ENCODE measurements at places on chromosomes 5 and 9.

GRCh38 chr5:77778881-77779438 is 2.8 kb upstream of the TBCA start:
- no peak for DNase-seq

- no peak for DNase-seq
These were observed 19.9 kb downstream of the ENHO start for GRCh38 chr9:34502891-34503290.

- no peak for DNase-seq
These were observed 113.8 kb downstream of the RAPGEF6 start for GRCh38 chr5:131521252-131521651.

DNA sequence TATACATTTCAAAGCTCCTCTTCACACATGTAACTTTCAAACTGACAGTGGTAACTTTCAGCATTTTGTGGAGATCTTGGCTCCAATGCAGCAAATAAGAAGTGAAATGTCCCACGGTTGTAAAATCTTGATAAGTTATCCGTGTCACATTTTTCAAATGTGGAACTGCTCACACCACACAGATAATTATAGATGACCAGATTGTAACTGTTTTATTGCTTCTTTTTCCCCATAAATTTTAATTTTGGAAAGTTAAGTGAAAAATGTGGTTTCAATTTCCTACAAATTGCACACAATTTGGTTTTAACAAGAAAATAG is 347.1 kb downstream of the EBF1 start:
- no peak for DNase-seq

- DNase-seq = no peak
These were observed 11.1 kb downstream of the FCN2 start for GRCh38 chr9:134891713-134892112.

GRCh38 chr5:163089230-163089629 is 348.2 kb upstream of the CCNG1 start:
- no peak for DNase-seq

- DNase-seq = no peak
These were observed 23.5 kb downstream of the GDNF start for GRCh38 chr5:37816331-37816730.

DNA sequence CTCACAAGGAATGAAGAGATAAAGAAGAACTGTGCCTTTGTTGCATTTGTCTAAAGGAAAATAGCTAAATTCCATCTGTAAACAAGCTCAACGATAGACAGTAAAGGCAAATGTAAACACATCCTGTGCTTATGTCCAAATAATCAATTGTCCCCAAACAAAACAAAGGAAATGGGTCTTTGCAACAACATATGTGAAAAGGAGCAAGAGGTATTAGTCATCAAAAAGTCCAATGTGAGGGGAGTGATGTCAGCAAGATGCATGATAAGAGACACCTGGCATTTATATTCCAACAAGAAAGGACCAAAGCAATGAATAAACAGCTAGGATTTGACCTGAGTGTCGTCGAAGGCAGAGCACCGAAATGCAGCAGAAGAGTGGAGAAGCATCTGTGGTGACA is 209.1 kb downstream of the ASTN2 start:
- DNase-seq = no peak

DNA sequence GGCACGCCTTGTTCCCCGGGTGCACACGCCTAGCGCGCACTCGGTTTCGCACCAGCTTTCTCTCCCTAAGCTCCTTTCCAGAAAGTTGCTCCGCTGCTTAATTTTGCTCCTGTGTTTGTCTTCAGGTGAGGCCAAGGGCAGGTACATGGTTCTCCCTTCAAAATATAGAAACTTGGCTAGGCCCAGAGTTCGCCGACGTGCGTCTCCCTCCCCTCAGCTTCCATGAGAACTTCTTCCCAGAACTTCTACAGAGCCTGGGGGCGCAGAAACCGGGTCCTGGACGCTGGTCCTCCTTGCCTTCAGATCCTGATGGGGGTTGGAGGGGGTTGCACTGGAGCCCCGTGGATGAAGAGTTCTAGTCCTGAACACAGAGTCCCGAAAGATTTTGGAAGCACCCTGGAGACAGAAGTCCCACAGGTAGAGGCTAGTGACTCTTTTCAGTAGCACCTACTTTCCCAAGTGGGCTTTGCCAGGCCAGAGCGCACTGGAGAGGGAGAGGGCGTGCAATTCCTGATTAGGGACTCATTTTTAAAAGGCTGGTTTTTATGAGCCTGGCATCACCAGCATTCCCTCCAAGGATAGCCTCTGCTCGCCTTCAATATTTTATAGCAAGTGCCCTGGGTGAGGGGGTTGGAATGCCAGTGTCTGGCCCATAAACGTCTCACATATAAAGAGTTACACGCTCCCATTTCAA is 128.4 kb downstream of the TMEM174 start:
- DNase-seq = no peak

- peak; percentile 9 for DNase-seq
These were observed 166.3 kb downstream of the DOCK2 start for GRCh38 chr5:169803077-169803981.

DNA sequence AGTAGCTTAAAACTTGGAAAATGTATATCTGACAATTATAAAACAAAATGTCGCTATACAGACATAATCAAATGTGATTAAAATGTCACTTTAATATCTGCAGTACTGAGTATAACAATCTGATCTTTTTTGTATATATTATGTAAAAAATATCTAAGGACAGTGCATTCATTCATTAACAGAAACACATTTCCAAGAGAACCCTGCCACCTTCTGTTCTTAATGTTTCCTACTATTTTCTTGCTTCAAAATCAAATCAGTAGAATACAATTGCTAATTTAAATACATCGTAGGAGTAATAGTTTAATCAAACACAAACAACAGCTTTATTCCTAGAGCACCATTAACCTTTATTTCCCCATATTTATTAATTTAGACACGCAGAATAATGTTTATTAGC is 142.6 kb upstream of the ST8SIA4 start:
- no peak for DNase-seq

All from transverse colon (tissue), 4 donors.